ENCODE measurements at places on chromosomes 3 and 15.

DNA sequence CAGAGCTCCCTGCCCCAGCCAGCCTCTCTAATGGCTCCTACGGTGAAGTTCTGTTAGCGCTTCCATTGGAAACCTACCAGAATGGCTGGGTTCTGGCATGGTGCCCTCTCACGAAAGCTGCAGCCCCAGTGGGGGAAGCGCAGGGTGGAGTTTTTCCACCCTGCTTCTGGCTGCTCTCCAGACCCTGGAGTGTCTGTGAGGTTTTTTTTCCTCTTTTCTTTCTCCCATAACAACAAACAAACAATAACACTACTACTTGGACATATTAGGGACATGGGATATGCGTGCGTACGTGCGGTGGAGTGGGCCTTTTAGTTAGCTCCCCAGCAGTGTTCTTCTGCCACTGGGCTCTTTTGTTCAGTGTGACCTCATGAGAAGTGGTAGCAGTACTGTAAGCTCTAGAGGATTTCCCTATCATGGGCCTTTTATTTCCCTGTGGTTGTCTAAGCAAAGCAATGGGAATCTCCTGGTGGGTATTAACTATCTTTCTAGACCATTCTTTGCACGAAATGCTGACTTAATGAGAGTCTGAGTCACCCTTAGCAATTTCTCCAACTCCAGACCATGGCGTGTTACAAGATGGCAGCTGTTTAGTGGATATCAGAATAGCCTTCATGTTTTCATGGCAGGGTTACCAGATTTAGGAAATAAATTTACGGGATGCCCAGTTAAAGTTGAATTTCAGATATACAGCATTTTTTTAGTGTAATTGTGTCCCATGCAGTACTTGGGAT lies 161.9 kb downstream of the FNDC3B start:
- no peak for DNase-seq

GRCh38 chr3:126100634-126101301 lies 16.8 kb upstream of the SLC41A3 start:
- DNase-seq = no peak

- no peak for DNase-seq
These were observed 6.4 kb downstream of the KPNA1 start for GRCh38 chr3:122508135-122508914.

DNA sequence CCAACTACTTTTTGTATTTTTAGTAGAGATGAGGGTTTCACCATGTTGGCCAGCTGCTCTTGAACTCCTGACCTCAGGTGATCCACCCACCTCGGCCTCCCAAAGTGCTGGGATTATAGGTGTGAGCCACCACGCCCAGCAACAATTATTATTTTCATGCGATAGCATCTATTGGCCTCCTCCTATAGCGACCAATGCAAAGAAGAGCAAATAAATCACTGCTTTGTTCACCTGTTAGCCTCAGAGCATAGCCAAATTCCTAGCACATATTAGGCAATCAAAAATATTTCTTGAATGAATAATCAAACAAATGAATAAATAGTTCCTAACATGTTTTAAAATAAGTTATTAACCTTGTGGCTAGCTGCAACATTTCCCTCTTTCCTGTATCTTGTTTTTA lies 36.8 kb upstream of the TNFSF10 start:
- DNase-seq = no peak

GRCh38 chr3:50204804-50205412 lies at the start of gene SLC38A3:
TSS of gene SLC38A3 (plus strand) at chr3:50205271. CDS start at chr3:50214200, 8,929 bp downstream.
- no peak for DNase-seq

- no peak for DNase-seq
These were observed 51.9 kb downstream of the BBX start for GRCh38 chr3:107574650-107575049.

DNA sequence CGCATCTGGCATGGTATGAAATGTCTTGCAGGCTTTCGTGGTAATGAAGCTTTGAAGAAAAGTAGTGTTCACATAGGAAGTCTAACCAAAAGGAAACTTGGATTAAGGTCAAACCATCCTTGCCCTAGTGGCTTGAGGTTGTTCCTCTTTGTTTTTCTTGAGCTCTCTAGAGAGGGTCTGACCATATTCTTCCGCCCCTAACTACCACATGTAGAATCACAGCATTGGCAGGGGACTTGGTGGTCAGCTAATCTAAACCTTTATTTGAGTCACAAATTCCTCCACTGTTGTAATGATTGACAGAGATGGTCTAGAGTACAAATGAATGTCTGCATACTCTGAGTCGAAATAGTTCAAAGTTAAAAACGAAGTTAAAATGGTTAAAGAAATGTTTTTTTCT lies 39.1 kb upstream of the PHLDB2 start:
- no peak for DNase-seq

- no peak for DNase-seq
These were observed 70.2 kb upstream of the WNT7A start for GRCh38 chr3:13950042-13950441.

DNA sequence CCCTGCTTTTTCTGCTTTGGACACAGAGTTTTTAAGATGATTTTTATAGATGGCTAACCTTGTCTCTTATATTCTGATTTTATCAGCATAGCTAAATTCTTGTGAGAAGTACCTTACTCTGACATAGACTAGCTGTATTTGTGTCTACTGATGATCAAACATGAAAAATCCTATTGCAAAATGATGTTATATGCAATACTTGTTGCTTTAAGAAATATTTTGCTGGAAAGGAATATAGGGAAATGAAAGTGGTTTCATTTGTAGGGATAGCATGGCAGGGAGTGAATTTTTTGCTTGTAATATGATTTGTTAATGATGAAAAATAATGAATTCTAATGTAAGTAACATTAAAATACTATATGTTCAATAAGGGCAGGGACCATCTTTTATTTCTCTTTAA lies 35.9 kb downstream of the CFAP91 start:
- DNase-seq = no peak

DNA sequence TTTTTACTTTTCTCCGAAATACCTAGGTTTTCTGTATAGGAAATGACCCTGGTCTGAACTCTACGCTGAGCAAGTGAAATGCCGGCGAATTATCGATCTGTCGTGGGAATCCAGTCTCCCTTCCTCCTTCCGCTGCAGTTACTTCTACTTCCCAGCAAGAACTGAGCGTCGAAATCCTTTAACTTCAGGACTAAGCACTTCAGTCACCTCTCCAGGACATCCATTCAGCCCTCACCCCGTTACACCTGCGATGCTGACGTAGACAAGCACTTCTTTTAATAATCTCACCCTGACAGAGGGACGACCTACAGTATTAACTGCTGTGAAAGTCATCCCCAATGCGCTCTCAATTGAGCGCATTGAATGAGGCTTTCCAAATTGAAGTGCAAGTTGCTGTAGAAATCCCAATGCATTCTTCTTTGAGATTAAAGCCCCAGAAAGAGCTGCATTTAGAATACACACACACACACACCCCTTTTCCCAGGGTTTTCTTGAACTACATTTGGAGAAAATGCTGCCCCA lies 1.3 kb downstream of the TOP2B start:
- no peak for DNase-seq

- DNase-seq = no peak
These were observed 204.5 kb downstream of the XXYLT1 start for GRCh38 chr3:195066441-195066841.

DNA sequence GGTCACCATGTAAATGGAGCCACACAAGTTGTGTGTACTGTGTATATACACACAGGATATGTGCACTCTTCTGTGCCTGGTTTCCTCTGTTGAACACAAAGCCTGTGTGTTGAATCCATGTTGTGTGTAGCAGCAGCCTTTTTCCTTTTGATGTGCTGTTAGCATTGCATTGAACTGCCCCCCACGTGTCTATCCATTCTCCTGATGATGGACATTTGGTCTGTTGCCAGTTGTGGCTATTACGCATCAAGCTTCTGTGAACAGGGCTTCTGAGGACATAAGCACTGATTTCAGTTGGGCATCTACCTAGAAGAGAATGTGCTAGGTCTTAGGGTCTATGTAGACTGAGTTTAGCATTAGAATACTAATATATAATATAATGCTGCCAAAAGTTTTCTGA lies 77.4 kb downstream of the LSM3 start:
- no peak for DNase-seq

DNA sequence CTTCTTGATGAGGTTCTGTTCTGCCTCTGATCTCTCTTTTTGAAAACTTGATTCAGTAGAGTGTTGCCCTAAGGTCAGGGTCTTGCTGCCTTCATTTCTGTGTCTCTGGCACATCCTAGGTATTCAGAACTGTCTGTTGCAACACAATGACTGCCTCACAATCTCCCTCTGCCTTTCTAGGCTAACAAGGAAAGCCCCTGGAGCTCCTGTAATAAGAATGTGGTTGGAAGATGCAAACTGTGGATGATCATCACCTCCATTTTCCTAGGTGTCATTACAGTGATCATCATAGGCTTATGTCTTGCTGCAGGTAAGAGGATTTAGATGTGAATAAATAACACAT lies 7.0 kb downstream of the C3orf52 start:
- DNase-seq = no peak

DNA sequence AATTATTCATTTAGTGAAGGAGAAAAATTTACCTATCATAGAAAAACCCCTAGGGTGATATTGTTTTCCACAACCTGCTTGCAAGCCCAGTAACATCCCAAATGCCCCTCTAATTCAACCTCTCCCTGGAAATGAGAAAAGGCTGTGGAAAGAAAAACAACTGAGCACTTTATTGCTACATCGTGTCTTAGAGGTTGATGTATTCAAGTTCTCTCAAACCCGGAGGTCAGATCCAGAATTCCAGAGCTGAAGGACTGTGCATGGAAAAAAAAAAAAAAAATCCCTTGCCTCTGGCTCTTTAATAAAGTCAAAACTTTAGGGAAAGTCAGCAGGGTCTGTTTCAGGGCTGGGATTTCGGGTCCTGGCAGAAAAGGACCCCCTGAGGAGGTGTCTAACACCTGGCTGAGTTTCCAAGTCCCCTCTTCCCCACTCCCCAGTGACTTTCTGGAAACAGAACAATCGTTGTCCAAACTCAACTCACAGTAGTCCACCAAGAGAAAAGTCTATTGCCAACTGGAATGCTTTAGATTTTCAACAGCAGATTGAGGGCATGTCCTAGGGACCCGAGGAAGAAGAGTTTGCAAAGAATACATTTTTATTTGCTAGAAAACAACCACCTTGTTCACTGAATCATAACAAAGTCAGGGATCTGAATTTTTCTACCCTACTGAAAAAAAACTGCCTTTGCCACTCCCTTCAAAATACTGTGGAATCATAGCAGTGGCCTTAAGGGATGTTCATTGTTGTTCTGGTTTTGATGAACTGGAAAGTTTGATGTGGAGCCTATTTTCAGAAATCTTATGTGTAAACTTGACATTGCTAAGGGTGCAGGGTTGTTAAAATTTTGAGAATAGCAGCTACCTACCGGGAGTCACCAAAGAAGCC lies 207.5 kb upstream of the ADAMTS9 start:
- no peak for DNase-seq
